Stimulated activated CD8-positive, alpha-beta memory T cell treated with anti-CD3 and anti-CD28 coated beads, Interleukin-4, amount 100 ng/mL, for 4 hours (primary cell): ENCODE measurements at places on chromosomes 11 and 22.

DNA sequence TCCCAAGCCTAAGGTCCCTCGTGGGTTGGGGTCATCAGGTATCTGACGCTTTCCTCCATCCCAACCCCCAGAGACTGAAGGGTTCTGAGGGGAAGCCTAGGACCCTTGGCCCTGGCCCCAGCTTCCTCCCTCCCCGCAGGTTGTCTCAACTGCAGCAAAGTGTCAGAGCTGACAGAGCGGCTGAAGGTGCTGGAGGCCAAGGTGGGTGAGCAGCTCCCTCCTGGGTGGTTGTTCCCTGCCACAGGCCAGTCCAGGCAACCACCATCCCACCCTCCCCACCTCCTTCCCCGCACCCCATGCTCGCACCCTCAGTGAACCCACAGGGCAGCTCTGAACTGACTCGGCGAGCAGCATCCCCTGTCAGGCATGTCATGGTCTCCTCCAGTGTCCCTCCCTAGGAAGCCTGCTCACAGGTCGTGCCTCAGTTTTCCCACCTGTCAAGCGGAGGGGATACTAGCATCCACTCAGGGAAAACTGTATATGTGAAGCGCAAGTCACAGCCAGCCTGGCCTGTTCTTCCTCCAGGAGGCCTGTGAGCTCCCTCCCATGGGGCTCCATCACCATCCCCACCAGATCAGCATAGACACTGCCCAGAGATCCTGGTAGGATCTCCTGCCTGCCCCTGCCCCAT is 20.8 kb downstream of the EMID1 start:
- no peak for DNase-seq

GRCh38 chr11:119727523-119728151 is 1.4 kb downstream of the NECTIN1 start:
- DNase-seq: no peak

- DNase-seq: no peak
These were observed 5.3 kb upstream of the TSKU start for GRCh38 chr11:76777876-76778275.

DNA sequence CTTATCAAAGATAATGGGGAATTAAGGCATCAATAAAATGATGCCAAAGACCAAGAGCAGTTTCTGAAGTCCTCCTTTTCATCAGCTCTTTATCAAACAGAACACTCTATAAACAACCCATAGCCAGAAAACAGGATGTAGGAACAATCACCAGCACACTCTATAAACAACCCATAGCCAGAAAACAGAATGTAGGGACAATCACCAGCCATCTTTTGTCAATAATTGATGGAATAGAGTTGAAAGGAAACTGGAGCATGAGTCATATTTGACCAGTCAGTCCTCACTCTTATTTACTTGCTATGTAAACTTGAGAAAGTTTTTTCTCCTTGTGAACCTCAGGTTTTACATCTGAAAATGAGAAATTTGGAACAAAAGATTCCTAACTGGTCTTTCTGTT is 10.0 kb downstream of the MS4A2 start:
- DNase-seq: no peak

- DNase-seq: no peak
These were observed 4.9 kb downstream of the HTATIP2 start for GRCh38 chr11:20368438-20368837.

- no peak for DNase-seq
These were observed 106.2 kb downstream of the PKNOX2 start for GRCh38 chr11:125270711-125271110.

GRCh38 chr11:6427516-6427915 is 8.6 kb upstream of the APBB1 start:
- no peak for DNase-seq

- no peak for DNase-seq
These were observed 91.9 kb downstream of the CDKN1C start for GRCh38 chr11:2793701-2794045.

DNA sequence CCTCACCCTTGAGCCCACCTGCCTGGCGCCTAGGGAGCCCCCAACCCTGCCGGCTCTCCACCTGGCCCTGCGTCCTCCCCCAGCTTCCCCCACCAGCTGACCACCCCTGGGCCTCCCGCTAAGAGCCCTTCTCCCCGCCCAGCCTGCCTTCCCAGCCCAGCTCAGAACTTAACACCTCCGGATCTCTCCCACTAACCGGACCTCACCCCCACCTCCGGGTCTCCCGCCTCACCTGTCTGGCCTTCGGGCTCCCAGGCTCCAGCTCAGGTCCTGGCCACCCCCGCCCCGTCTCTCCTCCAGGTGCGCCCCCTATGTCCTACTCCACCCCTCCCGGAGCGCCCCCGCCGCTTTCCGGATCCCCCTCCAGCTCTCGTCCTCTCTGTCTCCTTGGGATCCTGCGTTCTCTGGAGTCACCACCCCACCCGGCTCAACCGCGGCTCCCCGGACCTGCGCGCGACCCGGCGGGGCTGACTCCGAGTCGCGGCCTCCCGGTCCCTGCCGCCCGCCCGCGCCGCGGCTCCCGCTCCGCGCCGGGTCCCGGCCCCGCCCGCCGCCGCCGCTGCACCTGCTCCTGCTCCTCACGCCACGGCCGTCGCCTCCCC is at the start of gene KCNJ11:
Gene KCNJ11 (minus strand): TSS at position 51 of the 602 bp plus-strand sequence. CDS start 568 bp downstream, outside the sequence.
- DNase-seq: no peak

DNA sequence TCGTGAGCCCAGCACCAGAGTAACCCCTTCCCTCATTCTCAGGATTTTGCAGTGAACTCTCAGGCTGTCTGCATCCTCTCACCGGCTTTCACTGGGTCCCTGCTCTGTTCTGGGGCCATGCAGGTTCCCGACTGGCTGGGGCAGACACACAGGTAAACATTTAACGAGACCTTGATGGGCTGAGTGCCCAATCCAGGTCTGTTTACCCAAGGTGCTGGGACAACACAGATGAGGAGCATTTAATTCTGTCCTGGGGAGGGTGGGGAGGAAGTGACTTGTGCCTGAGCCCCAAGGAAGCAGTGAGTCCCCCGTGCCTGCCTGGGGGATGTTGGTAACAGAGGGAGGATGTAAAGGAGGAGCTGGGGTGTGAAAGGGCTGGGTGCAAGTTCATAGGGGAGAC is 4.4 kb downstream of the BIK start:
- DNase-seq: no peak
